Tibial nerve (tissue), 4 donors: ENCODE measurements at places on chromosomes 11 and 22.

GRCh38 chr11:120527111-120527761, 15.7 kb downstream of the GRIK4 start:
- DNase-seq, result no peak

- no peak for DNase-seq
Measured at GRCh38 chr22:45895436-45896152, 81.4 kb downstream of the WNT7B start.

GRCh38 chr11:96075532-96075959, 151.6 kb upstream of the MTMR2 start:
- no peak for DNase-seq

GRCh38 chr11:124970925-124971324, 16.9 kb downstream of the CCDC15 start:
- no peak for DNase-seq

- DNase-seq, result no peak
Measured at GRCh38 chr11:7656704-7657103, 16.6 kb downstream of the CYB5R2 start.

GRCh38 chr11:131033151-131033651, 116.9 kb upstream of the SNX19 start:
- DNase-seq, result no peak

GRCh38 chr11:1565904-1566247, 6.2 kb downstream of the DUSP8 start:
- DNase-seq, result no peak

GRCh38 chr11:119172513-119172912, 4.0 kb downstream of the NLRX1 start:
- no peak for DNase-seq

DNA sequence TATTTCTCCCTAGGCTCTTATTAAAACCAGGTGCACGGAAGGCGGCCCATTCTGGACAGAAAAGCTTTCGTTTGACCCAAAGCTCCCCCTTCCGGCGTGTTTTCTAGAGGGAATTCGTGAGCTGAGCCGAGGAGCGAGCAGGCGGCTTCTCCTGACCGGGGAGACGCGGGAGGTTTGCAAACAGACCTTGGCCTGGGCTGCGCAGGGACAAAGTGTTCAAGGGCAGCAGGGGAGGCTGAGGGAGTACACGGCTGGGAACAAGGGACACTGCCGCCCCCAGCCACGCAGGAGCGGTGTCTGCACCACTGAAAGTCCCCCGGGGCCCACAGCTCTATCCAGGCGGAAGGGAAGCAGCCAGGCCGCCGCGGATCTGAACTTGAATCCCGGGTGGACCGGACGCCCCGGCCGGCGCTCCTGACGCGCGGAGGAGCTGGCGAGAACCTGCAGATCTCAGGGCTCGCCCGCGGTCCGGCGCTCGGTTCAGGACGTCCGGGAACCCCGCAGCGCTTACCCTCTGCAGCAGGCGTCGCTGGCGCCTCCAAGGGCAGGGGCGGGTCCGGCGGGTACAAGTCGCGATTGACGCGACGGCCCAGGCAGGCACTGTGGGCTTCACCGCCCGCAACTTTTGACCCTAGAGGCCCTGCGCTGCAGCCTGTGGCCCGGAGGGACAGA, 101.9 kb downstream of the WT1 start:
- DNase-seq, result peak; percentile 71

- peak; percentile 81 for DNase-seq
Measured at GRCh38 chr22:39174498-39175352, 22.2 kb upstream of the CBX7 start.

GRCh38 chr22:27980424-27981148, 61.5 kb upstream of the PITPNB start:
- no peak for DNase-seq

GRCh38 chr11:60396799-60397198, 540 bp downstream of the MS4A14 start:
- no peak for DNase-seq

GRCh38 chr11:38256436-38256835, 1658.4 kb upstream of the RAG2 start:
- DNase-seq, result no peak
